ENCODE measurements at places on chromosomes 6 and 20. TPM values are rescaled to one million over a fixed set of nuclear protein-coding genes. Genes with fewer than 3 reads are reported as not detected.

The BHLHE23 gene
- not detected for total RNA-seq

DNA sequence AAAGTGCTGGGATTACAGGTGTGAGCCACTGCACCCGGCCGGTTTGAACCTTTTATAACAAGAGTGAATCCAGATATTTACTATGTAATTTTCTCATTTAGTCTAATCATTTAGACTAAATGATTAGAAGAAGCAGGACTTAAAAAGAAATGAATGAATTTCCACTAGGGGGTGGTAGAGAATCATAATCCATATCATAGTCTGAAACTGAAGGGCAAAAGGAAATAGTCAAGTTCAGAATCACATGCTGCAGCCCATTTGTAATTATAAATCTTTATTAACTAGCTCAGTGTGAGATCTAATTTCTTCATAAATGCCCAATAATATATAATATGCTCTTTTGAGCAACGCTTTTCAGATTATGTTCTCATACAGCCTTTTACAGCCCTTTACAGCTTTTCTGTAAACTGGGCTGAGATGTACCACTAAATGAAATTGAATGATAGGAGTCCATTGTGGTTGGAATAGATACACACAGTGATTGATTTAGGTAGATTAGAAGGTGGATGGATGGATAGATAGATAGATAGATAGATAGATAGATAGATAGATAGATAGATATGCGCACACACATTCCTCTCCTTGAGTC lies 31.8 kb downstream of the PSMB9 start:
- DNase-seq: peak; percentile 57

DNA sequence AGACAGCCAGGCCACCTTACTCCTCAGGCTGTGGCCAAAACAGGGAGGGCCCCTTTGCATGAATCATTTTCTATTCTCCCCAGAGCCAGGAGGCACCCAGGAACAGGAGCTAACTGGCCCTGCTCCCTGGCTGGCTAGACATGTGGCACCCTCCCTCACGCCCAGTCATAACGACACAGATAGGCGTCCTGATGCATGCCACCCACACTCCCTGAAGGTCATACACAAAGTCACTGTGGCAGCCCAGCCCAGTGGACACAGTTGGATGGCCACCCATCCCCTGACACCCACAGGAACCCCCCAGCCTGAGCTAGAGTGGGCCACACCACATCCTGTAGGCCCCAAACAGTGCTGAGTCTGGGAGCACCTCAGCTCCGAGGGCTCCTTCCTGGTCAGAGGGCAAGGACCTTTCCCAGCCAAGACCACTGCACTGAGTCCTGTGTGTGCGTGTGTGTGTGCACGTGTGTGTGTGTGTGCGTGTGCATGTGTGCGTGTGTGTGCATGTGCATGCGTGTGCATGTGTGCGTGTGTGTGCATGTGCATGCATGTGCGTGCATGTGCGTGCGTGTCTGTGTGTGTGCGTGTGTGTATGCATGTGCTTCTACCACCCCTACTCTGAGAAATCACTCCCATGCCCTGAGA lies 21.6 kb downstream of the TFEB start:
- peak; percentile 9 for DNase-seq

The RAB44 gene
- not detected for total RNA-seq

DNA sequence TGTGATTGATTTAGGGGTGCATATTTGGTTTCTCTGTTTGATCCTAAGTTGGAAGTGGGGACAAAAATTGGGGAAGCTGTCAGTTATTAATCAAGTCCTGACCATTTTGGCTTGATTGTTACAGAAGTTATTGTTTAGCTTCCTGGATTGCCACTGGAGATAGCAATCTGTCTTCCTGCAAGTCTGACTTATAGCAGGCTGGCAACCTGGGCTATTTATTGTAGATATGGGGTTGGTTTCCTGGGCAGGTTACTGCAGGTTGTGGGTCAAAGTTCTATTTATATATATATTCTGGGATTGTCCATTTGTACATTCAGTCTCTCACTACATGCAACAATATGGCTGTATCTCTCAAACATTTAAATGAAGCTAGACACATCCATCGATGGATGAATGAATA lies 17.8 kb downstream of the KCNS1 start:
- no peak for DNase-seq

- DNase-seq: no peak
Measured at GRCh38 chr6:95185874-95186273, 391.5 kb upstream of the MANEA start.

DNA sequence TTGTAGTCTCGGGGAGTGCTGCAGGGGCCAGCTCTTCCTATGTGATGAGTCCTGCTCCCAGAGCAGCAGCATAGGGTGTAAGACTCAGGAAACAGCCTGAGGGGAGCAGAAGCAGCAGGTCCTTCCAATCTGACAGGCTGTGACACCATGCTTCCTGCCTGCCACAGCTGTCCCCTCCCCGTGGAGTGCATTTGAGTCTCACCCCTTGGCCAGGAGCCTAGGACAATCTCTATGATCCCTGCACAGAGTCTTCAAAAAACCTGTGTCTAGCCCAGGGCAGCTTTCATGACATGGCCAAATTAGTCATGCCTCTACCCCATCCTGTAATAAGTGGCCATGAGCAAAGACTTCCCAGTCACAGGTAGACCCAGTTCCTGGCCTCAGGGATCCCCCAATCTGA lies 23.1 kb upstream of the LRFN2 start:
- no peak for DNase-seq

The CALHM4 gene
- total RNA-seq: not detected

GRCh38 chr6:165820934-165821333 lies 157.9 kb upstream of the PDE10A start:
- no peak for DNase-seq

The BPIFB1 gene
- total RNA-seq: not detected

The SMIM13 gene
- 17.2 TPM for total RNA-seq

- DNase-seq: no peak
Measured at GRCh38 chr6:43268355-43268700, 25.0 kb downstream of the TTBK1 start.

DNA sequence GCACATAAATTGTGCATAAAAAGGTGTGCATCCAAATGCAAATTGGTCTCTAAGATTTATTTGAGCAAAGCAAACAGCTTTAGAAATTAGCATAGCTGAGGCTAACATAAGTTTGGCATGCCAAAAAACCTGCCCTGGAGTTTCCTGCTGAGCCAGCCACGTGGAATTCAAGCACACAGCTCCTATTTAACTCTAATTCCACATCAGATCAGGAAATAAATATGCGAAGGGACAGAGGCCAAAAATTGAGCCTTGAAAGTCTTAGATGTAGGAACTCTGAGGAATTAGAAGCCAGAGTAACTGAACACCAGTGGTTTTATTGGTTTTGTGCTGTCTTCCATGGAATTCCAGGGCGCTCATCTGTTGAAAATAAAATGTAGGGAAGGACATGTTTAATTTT lies 19.6 kb downstream of the SOBP start:
- DNase-seq: no peak

DNA sequence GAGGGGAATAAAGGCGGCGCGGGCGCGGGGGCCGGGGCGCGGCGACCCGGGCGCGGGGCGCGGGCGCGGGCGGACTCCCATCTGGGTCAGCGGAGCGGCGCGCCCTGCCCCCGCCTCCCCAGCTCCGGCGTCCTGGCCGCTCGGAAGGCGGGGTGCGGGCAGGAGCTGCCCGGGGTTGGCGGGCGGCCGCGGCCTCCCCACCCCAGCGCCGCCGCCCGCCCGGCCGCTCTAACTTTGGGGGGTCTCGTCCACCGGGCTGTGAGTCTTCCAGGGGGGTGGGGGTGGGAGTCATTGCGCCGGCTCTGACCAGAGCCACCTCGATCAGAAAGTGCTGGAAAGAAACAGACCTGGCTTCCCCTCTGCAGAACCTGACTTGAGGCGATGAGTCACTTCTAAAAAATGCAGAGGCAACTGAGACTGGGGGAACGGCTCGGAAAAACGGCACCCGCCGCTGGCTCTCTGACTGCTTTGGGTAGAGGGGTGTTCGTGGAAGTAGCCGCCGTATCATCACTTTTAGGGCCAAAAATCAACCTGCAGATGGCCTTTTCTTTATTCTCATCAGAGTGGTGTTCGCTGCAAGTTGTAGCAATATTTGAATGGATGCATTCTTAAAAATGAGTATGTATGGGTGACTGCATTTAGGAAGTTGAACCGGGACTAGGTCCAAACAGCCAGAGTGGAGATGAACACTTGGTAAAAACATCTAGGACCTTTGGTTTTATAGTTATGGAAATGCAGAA lies 667 bp downstream of the CAP2 start:
- peak; percentile 78 for DNase-seq

- DNase-seq: peak; percentile 26
Measured at GRCh38 chr20:4476903-4477500, 244.7 kb upstream of the PRND start.

The ECT2L gene
- not detected for total RNA-seq

The GPLD1 gene
- 1.3 TPM for total RNA-seq

- DNase-seq: no peak
Measured at GRCh38 chr6:44169886-44170570, 11.4 kb downstream of the CAPN11 start.

- DNase-seq: no peak
Measured at GRCh38 chr6:161354276-161354840, 80.5 kb upstream of the AGPAT4 start.

DNA sequence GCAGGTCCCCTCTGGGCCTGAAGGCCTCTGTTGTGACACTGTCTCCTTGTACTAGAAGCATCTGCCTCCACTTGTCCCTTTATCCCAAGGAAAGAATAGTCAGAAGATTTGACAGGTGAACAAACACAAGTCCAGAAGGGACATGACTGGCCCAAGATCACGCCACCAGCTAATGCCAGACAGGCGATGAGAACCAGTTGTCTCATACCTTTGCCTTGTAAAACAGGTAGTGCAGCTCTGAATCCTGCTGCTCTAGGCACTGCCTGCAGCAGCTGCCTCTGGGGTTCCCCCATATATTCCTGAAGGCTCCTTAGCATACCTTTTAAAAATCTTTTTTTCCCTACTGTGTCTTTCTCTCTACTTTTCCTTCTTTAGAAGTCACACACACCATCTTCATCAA lies 25.0 kb downstream of the SCAND1 start:
- DNase-seq: no peak
